ENCODE measurements at places on chromosomes 6 and 20. TPM values are rescaled to one million over a fixed set of nuclear protein-coding genes. Genes with fewer than 3 reads are reported as not detected.

TNXB gene
- 22.2 TPM for total RNA-seq

GSTA1 gene
- total RNA-seq = 175 TPM

SERAC1 gene
- 12.4 TPM for total RNA-seq

GRM1 gene
- 0.43 TPM for total RNA-seq

NTSR1 gene
- total RNA-seq = not detected

REPS1 gene
- total RNA-seq = 57.0 TPM

PSMA7 gene
- total RNA-seq = 207 TPM

ESF1 gene
- total RNA-seq = 12.6 TPM

NKX2-2 gene
- total RNA-seq = 15.4 TPM

DDAH2 gene
- 101 TPM for total RNA-seq

PLEKHG1 gene
- total RNA-seq = 48.7 TPM

NT5E gene
- total RNA-seq = 11.6 TPM

SLC17A1 gene
- total RNA-seq = 1.2 TPM

MUCL3 gene
- total RNA-seq = 0.31 TPM

ERVFRD-1 gene
- total RNA-seq = not detected

OCSTAMP gene
- total RNA-seq = not detected

TMEM244 gene
- total RNA-seq = not detected

KCNK5 gene
- total RNA-seq = 10.1 TPM

SNX21 gene
- total RNA-seq = 16.4 TPM

GGT7 gene
- total RNA-seq = 34.3 TPM

AIF1 gene
- total RNA-seq = 0.59 TPM

SLC26A8 gene
- not detected for total RNA-seq

AGER gene
- 11.1 TPM for total RNA-seq

LRRN4 gene
- total RNA-seq = 9.9 TPM

OR2H2 gene
- not detected for total RNA-seq

MDC1 gene
- 30.1 TPM for total RNA-seq

CST5 gene
- total RNA-seq = 0.79 TPM

KIAA0408 gene
- total RNA-seq = 7.8 TPM

TMEM170B gene
- total RNA-seq = 2.1 TPM

VIP gene
- not detected for total RNA-seq

EYA2 gene
- total RNA-seq = 8.1 TPM

PTPRA gene
- total RNA-seq = 50.5 TPM

WFDC10B gene
- not detected for total RNA-seq

ULBP2 gene
- total RNA-seq = not detected

MBOAT1 gene
- 116 TPM for total RNA-seq

ADGRF1 gene
- total RNA-seq = 36.0 TPM

KCNS1 gene
- total RNA-seq = 2.2 TPM

SNAP91 gene
- 3.0 TPM for total RNA-seq

CST7 gene
- not detected for total RNA-seq

ACOT8 gene
- total RNA-seq = 21.3 TPM

MAN1A1 gene
- total RNA-seq = 52.2 TPM

PDE7B gene
- 5.1 TPM for total RNA-seq

MAFB gene
- total RNA-seq = 104 TPM

HIVEP2 gene
- 12.3 TPM for total RNA-seq

LRFN2 gene
- total RNA-seq = 1.1 TPM

GPSM3 gene
- 3.3 TPM for total RNA-seq

NKAPL gene
- total RNA-seq = 0.55 TPM

Data from type B pancreatic cell (in vitro differentiated cells).